ENCODE measurements at places on chromosomes 16 and 17.

- no peak for DNase-seq
These were observed 88.4 kb downstream of the CHD9NB start for GRCh38 chr16:52964290-52964689.

- DNase-seq = no peak
These were observed 96.0 kb downstream of the WDR59 start for GRCh38 chr16:74888888-74889287.

DNA sequence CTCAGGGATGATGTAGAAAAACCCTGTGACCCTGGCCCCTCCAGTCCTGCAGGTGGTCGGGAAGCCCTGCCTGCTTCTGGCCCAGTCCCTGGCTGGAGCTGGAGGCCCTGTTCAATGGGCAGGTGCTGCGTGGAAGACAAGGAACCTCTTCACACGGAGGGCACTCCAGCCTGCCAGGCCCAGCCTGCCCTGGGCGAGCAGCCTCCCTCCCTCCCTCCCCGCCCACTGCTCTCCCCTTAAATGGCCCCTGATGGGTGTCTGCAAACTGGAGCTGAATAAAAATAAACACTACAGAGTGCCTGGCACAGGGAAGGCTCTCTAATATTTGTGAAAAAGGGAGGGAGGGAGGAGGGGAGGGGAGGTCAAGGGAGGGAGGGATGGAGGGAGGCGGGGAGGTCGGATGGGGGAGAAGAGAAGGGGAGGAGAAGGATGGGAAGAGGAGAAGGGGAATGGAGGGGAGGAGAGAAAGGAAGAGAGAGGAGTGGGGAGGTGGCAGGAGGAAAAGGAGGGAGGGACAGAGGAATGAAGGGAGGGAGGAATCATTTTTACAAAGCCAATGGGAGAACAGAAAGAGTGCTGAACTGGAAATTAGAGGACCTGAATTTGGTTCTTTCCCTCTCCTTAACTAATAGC, 222.8 kb upstream of the TNRC6C start:
- no peak for DNase-seq

DNA sequence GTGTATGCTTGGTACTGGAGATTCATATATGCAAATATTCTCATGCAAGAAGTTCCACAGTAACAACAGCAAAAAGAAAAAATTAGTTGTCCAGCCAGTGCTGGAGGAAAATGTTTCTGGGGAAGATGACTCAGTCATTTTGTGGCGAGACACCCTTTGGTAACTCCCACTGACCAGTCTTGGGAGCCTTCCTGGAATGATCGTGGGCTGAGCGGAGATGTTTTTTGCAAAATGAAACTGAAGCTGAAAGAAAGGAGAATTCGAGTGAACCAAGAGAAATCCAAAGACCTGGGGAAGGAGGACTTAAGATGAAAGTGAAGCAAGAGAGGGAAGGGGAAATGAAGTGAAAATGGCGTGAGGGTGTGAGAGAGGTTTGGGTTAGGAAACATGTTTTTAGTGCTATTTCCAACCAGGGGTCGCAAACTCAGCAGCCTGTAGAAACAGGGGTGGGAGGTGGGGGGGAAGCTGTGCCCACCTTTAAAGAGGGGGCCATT, 5.2 kb downstream of the ITPRIPL2 start:
- no peak for DNase-seq
